ENCODE measurements at places on chromosomes 4 and X.

DNA sequence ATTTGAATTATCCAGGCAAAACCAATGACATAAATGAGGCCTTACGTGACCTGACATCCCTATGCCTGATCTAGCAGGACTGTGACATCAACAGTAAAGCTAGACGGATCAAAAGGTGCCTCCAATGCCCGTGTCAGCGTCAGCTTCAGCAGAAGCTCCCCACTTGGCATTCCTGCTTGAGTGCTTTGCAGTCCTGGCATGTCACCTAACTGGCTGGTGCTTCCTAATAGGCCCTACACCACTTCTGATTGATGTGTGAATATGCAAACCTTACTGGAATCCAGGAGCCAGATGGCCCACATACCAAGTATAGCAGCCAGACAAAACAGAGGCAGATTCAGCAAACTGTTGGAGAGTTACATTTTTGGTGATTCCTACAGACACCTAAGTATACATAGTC lies 224.2 kb downstream of the DMD start:
- no peak for DNase-seq

DNA sequence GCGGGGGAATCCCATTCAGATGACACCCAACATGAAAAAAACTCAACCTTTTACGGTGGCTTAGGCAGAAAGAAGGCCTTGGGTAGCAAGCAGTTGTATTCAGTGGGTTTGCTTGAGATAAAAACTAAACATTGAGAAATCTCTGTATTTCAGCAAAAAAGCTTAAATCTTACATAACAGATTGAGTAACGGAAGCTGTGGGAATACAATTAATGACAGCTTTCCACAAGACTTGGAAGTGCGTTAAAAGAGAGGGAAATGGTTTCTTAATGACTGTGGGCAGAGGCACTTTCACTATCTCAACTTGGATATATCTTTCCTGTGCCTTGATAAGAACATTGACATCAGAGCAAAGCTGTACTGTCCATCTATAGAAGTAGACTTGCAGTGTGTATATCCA lies 418.5 kb upstream of the HS3ST1 start:
- DNase-seq, result no peak

- no peak for DNase-seq
Measured at GRCh38 chr4:55002431-55002830, 123.0 kb downstream of the KDR start.

- DNase-seq, result peak; percentile 95
Measured at GRCh38 chrX:40175511-40176350, 78.0 kb upstream of the BCOR start.

- DNase-seq, result no peak
Measured at GRCh38 chr4:151239608-151240007, 37.4 kb upstream of the PRSS48 start.

DNA sequence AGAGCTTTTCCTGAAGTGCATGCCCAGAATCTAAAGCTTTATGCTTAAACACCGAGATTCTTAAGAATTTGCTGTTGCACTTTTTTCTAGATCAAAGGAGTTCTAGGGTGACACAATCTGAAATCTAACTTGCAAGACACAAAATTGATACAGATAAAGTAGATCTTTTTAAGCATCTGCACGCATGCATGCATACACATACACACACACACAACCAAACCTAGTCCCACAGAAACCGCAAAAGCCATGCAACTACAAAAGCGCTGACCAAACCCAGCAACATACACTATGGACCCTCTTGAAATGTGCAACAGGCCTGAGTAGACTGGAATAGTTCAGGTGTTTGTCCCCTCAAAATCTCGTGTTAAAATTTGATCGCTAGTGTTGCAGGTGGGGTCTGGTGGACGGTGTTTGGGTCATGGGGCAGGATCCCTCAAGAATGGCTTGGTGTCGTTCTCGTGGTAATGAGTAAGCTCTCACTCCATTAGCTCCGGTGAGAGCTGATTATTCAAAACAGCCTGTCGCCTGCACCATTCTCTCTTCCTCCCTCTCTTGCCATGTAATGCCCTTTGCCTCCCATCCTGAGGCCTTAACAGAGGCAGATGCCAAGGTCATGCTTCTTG lies 52.7 kb downstream of the IRF2 start:
- DNase-seq, result peak; percentile 61

GRCh38 chr4:20126906-20127305 lies 124.8 kb upstream of the SLIT2 start:
- no peak for DNase-seq
